Gastroesophageal sphincter (tissue), 4 donors: ENCODE measurements at places on chromosomes 16 and 17. TPM values are rescaled to one million over a fixed set of nuclear protein-coding genes. Genes with fewer than 3 reads are reported as not detected.

GRCh38 chr16:88809068-88809675, 2.6 kb downstream of the APRT start:
- ATAC-seq, result no peak

PPL gene
- 53.7 TPM for total RNA-seq

CEMP1 gene
- not detected for total RNA-seq

KRT31 gene
- not detected for total RNA-seq

HELZ gene
- total RNA-seq, result 43.7 TPM
